ENCODE measurements at places on chromosomes 12 and 14.

GRCh38 chr12:2963760-2964292, 4.6 kb downstream of the TEAD4 start:
- no peak for DNase-seq

DNA sequence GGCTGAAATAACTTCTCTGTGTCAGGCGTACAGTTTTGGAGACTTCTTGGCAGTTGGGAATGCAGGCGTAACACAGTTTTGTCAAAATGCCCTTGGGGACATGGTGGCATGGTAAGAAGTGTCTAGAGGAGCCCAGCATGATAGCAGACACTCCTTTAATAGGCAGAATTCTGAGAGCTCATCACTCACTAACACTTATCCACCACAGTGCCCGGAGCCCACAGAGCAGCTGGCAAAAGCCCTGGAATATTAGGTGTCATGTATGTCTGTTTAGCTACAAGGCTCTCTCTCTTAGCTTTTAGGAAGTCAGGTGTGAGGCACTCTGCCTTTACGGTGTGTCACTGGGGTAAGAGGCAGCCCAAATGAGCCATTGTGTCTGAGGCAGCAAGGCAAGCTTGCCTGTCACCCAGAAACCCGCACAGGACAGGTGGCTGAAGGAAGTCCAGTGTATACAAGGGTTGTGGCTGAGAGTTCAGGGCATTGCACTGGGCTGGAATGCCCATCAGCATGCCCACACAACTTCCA, 96.3 kb downstream of the ESRRB start:
- no peak for DNase-seq

- DNase-seq: no peak
Measured at GRCh38 chr14:43789458-43789857, 717.6 kb downstream of the FSCB start.

DNA sequence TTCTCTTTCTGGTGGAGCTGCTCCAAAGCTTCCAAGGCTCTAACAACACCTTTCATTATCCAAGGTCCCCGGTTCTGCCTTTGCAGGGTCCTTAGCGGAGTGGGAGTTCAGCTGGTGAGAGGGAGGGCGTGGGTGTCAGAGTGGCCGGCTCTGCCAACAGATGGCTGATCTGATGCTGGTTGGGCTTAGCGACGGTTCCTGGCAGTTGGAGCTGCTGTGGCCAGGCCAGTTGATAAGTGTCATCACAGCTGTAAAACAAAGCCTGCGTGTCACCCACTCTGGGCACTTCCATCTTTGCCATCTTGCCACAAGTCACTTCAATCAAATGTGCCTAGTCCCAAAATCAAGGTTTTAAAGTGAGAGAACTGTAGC, 36.3 kb downstream of the RIN3 start:
- DNase-seq: no peak

DNA sequence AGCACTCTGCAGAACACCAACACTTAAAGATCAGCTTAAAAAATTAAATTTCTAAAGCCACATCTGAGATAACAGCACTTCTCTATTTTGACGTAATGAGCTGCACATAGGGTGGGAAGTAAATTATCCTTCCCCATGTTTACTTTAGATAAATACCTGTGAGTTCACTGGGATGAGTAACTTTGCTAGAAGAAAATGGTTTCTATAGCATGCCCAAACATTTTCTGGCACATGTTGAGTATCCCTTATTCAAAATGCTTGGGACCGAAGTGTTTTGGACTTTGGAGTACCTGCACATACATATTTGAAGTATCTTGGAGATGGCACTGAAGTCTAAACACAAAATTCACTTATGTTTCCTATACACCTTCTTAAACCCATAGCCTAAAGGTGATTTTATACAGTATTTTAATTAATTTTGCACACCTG, 6.6 kb downstream of the SLC38A2 start:
- no peak for DNase-seq

DNA sequence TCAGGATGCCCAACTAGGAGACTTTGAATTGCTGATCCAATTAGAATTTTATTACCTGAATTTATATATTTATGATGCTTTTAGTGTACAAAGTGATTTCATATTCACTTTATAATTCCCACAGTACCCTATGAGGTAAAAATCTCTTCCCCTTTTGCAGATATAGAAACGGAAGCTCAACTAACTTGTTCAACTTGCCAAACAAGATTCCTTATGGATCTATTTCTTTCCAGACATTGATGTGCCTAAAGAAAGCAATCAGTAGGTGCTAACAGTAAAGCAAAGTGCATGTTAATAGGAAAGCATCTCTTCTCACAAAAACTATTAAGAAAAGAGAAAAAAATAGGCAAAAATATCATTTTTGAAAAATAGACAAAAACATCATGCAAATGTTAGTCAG, 65.9 kb upstream of the PPP1R12A start:
- no peak for DNase-seq

DNA sequence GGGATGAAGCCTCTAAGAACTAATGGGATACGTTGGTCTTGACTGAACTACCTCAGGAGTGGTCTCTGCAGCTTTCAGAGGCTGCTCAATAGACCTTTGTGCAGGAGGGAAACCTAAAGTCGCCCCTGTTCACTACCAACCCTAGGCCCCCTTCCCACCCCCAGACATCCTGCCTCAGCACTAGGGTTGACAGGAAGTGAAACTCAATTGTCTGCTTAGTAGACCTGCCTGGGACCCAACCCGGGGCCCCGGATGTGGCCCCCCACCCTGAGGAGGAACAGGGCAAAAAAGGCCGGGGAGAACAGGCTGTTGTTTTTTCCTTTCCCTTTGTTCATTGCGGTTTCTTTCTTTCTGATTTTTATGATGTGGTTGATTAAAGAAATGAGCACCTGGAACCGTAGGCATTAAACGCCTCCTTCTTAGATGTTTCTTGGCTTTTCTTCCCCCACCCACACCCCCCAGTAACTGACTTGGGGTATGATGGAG, 1.6 kb upstream of the DGKA start:
- peak; percentile 89 for DNase-seq

GRCh38 chr12:91785655-91786498, 359.8 kb downstream of the BTG1 start:
- no peak for DNase-seq

- DNase-seq: no peak
Measured at GRCh38 chr14:63088865-63089264, 43.6 kb upstream of the KCNH5 start.

DNA sequence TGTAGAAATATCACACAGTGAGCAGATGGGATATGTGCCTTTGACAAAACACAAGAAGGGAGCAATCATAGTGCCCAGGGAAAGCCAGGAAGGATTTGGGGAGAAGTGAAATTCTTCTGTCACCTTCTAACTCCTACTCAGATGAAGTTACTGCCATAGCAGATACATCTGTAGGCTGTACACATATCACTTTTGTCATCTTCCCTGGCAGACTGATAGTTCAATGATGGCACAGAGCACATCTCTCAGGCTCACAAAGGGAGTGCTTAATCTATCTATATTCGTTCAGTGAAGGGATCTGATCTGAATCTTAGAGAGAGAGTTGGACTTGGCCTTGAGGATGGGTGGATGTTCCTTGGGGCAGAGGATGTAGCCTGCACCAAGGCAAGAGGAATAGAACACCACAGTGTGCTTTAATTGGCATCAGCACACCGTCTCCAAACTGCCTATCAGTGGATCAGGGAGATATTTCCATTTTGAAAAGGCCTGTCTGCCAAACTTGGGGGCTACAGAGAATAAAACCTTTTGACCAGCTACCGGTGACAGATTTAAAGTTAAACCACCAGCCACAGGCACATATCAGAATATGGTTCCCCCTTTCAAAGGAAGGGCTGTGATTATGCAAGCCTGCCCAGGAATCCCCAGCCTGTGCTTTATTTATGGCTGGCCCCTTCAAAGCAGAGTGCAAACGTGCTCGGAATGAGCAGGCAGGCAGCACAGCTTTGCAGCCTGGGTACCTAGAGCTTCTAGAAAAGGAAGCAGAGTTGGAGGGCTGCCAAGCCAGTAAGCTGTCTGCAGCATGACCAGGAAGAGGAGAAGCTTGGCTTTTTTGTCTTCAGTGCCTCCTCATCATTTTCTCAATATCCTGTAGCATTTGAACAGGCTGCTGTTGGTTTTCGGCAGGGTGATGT, 165.5 kb upstream of the DYRK2 start:
- peak; percentile 80 for DNase-seq

- DNase-seq: no peak
Measured at GRCh38 chr12:71639341-71639760, 24.3 kb downstream of the ZFC3H1 start.

- DNase-seq: no peak
Measured at GRCh38 chr12:52828156-52828555, 6.0 kb downstream of the KRT79 start.

- DNase-seq: no peak
Measured at GRCh38 chr12:131755305-131756113, 44.6 kb downstream of the SFSWAP start.

DNA sequence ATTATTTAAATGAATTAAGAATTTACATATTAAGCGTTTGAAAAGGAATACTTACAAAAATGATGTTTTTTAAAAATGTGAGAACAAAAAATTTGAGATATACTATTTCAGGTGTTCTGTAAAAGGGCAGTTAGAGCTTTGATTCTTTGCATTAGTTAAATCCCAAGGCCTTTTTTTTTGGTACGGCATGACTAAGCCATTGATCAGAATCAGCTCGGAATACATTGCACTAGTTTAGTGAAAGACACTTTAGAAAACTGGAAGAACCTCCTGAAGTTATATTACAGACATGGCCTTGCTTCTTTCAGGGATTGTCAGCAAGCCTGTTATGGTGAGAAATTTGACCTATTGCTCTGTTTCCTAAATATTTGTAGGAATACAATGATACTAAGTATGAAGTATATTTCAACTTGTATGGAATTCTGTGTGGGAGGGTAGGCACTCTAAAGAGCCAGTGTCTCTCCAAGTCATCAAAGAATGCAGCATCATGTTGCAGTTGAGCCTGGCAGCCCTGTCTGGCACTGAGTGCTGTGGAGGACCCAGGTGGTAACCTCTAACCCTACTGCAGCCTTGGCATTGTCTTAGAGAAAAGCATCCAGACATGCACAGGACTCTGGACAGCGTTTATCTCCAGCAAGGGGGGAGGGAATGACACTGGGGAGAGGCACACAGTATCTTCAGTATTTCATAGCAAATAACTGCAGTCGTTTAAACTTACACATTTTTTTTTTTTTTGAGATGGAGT, 1.5 kb downstream of the KLC1 start:
- no peak for DNase-seq

DNA sequence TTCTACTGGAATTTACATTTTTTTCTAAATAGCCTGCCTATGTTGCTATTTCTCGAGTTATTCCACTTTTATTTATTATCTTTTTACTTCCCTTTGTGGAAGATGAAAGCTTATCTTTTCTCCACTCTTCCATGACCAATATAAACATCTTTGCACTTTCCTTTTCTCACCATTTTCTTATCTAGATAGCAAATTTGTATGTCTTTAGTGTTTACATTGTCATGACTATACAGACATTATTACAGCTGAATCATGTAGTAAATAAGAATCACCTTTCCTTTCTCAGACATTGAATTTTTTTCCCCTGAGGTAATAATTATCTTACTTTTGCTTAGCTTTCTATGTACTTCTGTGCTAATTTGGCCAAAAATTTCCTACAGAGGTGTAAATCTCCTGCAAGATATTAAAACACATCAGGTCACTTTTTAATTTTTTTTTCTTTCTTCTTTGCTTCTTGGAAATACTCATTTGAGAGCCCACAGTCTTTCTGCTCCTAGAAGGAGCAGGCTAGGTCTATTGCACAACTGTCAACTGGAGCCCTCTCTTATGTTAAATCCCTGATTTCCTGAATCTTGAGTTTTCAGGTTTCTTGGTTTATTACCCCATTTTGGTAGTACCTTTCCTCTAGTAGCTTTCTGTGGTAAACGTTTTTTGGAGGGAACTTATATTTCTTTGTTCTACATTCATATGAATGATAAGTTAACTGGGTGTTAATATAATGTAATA, 109.0 kb upstream of the ATP2B1 start:
- no peak for DNase-seq

GRCh38 chr12:54129028-54129903, 59.5 kb downstream of the SMUG1 start:
- DNase-seq: no peak

DNA sequence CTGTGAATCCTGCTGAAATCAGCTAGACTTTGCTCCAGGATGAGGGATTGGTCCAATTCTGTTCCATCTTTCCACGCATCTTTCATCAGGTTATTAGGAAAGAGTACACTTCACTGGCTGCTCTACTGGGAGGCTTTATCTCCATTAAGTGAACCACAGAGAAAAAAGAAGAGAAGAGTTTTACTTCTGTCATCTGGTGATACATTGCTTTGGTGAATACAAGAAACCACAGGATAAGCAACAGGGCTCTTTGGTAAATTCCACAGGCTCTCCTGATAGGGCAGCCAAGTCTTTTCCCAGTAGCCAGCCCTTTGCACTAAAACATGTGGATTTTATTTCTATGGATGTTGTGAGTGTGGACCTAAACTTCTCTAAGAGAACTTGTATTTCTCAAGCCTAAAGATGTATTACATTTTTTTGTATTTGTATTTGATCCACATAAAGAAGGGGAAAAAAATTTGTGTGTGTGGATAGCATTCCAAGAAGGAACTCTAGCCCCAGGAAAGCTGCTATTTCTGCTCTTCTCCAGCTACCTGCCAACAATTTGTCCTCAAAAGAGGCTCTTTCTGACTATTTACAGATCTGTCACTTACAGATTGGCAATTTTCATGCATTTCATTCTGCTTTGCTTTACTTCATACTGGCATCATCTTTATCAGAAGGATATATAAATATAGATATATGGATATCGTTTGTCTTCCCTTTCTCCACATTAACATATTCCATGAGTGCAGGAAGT, 1117.6 kb upstream of the TMEM132C start:
- DNase-seq: no peak

DNA sequence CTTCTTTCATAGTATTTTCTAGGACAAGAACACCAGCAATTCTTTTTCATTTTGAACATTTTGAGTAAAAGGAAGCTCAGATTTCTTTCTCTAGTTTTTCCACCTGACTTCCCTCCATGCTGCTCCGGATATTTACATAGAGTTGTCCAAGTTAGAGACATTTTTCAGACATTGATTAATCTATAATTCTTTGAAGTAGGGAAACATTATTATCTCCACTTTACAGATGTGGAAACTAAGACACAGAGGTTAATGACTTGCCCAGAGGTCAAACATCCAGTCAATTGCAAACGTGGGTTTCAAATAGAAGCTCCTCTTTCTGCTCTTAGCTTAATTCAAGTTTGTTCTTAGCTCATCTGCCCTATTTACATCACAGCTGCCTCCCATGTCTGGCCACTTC, 138.3 kb downstream of the EGLN3 start:
- no peak for DNase-seq

- no peak for DNase-seq
Measured at GRCh38 chr12:93335603-93336162, 42.0 kb upstream of the NUDT4 start.

DNA sequence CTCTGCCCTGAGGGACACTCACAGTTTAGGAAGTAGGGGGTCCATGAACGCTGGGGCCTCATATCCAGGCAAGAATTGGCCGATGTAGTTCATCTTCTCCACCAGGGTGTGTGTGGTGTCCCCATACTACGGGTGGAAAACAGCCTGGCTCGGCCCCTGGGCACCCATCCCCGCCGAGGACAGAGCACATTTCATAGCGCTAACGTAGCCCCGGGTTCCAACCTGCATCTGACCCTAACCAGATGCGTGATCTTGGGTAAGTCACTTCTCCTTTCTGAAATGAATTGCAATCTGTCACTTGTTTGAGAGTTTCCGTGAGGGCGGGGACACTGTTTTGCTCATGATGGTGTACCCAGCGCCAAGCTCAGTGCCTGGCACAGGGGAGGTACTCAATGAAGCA, 9.0 kb downstream of the HPD start:
- no peak for DNase-seq

GRCh38 chr12:66587912-66588311, 91.0 kb downstream of the GRIP1 start:
- no peak for DNase-seq

GRCh38 chr12:119122751-119123150, 56.0 kb upstream of the HSPB8 start:
- no peak for DNase-seq
